HuH-7.5 (cell line): ENCODE measurements at places on chromosomes 5 and 9.

- peak; percentile 68 for DNase-seq
These were observed 4.1 kb downstream of the RPL7A start for GRCh38 chr9:133351908-133352634.

DNA sequence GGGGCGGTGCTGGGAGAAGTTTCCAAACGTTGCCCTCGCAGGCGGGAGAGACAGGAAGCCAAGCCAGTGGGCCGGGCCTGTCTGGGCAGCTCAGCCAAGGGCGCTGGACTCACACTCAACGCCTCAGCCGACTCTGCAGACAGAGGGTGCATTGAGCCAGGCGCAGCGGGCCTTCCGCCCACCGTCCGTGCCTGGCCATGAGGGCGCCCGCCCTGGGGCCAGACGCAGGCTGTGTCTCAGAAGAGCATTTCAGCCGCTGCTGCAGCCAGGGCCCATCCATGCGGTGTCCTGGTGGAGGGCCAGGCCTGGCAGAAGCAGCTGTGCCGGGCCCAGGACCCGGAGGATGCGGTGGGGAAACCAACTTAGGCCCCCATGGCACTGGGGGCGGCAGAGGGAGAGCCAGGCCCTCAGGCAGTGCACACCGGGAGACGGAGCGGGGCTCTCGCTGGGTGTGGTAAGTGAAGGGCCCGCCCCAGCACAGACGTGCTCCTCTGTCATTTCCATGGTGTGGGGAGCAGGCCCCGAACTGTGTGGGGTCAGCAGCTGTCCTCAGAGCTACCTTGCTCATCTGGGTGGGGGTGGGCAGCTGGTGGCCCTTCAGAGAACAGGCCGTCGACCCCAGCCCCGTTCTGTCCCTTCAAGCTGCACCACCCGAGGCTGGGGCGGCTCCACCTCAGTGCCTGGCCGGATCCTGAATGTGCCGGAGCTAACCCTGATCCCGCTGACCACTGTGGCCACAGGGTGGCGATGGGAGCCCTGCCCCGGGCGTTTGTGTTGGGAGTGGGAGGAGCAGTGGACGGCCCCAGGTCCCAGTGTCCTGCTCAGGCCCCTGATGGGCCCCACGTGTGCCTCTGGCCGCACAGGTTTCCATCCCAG lies 18.0 kb downstream of the DNLZ start:
- peak; percentile 92 for DNase-seq

DNA sequence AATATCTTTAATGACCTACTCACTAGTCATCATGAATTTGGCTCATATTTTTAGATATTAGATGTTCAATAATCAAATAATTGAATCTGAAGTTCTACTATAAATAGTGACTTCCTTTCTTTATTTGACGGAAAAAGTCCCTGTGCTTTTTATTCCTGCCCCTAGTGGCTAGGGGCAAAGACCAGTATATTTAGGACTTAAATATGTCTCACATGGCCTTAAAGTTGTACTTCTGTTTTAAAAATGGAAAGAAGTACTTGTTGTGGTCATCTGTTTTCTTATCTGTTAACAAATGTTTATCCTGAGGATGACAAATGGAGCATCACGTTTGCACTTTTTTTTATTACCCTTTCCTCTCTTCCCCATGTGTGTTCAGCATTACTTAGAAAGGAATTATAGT lies 89.2 kb upstream of the GRHPR start:
- no peak for DNase-seq

DNA sequence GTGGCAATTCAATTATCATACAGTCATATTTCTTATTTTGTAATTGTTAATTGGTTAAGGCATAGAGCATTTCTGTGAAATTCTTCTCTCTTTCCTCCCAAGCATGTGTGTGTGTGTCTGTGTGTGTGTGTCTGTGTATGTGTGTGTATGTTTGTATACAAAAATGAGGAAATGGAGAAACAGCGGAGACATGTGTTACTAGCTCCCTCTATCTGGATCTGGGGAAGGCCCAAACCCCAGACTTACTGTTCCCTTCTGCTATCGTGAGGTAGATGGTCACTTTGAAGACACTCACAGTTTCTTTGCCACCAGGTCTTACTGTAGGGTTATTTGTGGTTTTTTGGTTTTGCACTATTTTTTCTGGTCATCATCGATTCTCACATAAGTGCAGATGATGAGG lies 11.4 kb upstream of the C5orf63 start:
- no peak for DNase-seq

- no peak for DNase-seq
These were observed 10.4 kb upstream of the GLIPR2 start for GRCh38 chr9:36126016-36126730.

GRCh38 chr5:170275376-170275994 lies 22.1 kb downstream of the LCP2 start:
- DNase-seq, result no peak

DNA sequence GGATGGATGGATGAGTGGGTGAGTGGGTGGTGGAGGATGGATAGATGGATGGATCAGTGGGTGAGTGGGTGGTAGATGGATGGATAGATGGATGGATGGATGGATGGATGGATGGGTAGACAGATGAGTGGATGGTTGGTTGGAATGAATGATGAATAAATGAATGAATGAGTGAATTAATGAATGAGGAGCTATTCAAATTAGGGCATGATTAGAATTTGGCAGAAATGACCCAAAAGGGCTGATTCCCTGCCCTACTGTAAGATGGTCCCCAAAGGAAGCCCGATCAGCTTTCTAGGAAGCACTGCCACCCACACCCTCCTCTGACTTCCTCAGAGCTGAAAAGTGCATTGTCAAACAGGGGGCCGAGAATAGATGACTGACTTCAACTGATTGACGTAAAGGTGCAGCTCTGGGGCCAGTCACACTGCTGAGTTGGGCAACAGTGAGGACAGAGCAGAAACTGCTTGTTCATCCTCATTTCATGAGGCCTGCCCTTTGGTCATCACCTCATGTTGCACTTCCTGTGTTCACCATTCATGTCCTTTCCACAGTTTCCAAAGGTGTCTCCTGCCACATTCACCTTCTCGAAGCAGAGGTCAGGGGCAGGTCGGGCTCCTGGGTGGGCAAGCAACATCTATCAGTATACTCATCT lies 34.3 kb downstream of the NIPAL4 start:
- DNase-seq, result no peak

- no peak for DNase-seq
These were observed 110.7 kb downstream of the CFAP95 start for GRCh38 chr9:69931340-69931739.

- no peak for DNase-seq
These were observed 64.3 kb downstream of the IRX1 start for GRCh38 chr5:3659907-3660306.

DNA sequence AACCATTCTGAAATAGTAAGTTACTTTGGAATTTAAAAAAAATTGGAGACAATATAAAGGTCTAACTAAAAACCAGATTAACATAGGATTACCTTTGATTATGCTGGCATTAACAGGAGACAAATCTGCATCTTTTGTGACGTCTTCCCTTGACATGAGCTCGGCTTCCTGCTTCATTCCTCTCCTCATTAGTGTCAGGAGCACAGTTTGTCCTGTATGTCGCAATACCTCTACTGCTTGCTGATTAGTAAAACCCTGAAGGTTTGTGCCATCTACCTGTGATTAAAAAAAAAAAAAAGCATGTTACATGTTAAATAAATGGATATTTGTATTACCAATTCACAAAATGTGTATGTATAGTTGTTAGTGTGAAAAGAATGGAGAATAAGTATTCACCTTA lies 73.7 kb downstream of the MPDZ start:
- DNase-seq, result no peak

DNA sequence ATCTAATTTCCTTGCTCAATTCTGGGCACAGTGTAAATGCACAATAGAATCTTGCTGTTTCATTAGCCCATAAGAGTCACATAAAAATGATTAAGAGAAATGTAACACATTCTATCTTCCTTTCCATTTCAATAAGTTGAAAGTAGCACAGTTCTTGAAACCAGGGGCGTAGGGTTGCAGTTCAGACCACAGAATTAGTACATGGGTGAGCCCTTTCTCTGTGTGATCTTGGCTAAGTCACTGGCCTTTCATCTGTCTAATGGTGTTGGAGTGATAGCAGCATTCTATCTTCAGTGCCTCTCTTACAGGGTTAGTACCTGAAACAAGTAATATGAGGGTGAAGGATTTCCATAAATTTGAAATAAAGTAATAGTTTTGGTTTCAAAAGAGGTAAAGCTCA lies 445.3 kb upstream of the ZNF462 start:
- no peak for DNase-seq

- no peak for DNase-seq
These were observed 435.5 kb downstream of the SLCO4C1 start for GRCh38 chr5:101860563-101860962.
